ENCODE measurements at places on chromosomes 11 and 22.

- DNase-seq: no peak
Observed at GRCh38 chr22:26527167-26527566, 14.9 kb upstream of the TFIP11 start.

GRCh38 chr11:122168218-122168617 is 52.2 kb upstream of the BLID start:
- no peak for DNase-seq

DNA sequence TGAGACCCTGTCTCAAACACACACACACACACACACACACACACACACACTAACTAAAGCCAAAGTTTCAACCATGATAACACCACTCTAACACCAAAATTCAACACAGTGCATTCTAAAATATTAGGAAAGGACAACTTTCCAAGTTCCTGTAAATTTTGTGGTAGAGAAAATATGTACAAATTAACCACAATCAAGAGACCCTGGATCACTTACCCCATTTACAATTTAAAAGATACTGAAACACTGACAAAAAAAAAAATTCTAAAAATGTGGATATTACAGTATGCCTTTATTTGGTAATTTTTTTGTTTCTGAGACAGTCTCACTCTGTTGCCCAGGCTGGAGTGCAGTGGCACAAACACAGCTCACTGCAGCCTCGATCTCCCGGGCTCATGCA is 9.7 kb downstream of the MRTFA start:
- no peak for DNase-seq

GRCh38 chr11:120835601-120836228 is 188.2 kb upstream of the TBCEL start:
- no peak for DNase-seq

- DNase-seq: no peak
Observed at GRCh38 chr11:9609841-9610240, 36.4 kb downstream of the WEE1 start.

- DNase-seq: no peak
Observed at GRCh38 chr22:33380789-33381530, 322.8 kb upstream of the SYN3 start.

- DNase-seq: no peak
Observed at GRCh38 chr22:24424001-24424900, 3.1 kb upstream of the ADORA2A start.

DNA sequence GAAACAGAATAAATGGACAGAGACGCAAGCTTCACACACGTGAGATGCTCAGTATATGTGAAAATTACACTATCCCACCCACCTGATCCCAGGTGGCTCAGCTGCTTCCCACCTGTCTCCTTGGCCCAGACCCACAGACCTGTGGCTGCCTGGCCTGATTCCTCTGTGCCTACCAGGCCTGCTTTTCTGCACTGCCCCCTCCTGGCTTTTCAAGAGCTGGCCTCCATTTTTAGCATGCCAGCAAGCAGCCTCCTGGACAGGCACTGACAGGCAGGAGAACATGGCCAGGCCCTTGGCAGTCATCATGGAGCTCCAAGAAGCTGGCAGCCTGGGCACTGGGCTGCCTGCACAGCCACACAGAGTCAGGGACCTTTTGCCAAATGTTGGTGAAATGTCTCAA is 79.5 kb upstream of the HMGXB4 start:
- no peak for DNase-seq

DNA sequence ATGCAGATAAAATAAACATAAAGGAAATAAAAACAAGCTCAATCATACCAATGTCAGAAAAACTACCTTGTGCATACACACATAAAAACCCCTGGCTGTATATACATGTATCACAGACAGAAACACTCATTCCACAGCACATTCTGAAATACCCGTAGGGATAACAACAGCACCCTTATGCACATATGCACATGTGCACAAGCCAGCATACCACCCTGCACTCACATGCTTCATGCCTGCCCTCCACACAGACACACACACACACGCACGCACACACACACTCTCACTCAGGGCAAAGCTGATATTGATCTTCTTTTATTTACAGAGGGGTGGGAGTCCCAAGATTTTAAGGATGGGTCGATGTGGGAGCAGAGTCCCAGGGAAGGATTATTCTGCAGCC is 92.1 kb downstream of the CSNK2A3 start:
- DNase-seq: no peak

Measured in activated CD8-positive, alpha-beta memory T cell treated with anti-CD3 and anti-CD28 coated beads for 48 hours (primary cell).